ENCODE measurements at places on chromosomes 1 and 21.

DNA sequence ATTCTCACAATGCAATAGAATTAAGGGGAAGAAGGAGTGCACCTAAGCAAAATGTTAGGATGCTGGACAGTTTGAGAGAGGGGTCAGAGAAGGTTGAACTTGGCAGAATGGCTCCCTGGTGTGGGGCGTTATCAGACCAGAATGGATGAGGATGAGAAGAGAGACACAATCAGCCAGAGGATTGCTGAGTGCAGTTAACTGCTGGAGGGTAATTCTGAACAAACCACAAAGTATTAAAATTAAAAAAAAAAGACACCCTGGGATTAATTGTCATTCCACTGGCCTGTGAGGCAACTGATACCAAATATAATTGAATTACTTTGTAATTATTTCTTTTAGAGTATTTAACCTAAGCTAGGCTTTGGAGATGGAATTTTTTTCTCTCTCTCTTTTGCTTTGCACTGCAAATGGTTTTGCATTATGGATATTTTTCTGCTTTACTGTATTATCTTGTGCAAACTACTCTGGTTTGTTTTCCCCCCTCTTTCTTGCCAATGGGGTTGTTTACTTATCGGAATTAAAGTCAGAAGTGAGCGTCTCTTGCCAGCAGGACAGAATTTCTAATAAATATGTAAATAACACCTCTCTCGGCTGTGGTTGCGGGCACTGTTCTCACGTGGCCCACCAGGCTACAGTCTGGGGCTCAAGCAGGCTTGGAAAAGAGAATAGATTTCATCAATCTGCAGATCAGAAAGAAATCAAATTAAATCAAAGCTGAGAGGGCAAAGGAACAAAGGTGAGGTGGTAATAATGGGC is 572.9 kb upstream of the CAMK1G start:
- DNase-seq = no peak

- DNase-seq = no peak
Observed at GRCh38 chr1:48109390-48110013, 112.3 kb upstream of the TRABD2B start.

GRCh38 chr1:201172999-201173610 is 17.5 kb upstream of the IGFN1 start:
- no peak for DNase-seq

DNA sequence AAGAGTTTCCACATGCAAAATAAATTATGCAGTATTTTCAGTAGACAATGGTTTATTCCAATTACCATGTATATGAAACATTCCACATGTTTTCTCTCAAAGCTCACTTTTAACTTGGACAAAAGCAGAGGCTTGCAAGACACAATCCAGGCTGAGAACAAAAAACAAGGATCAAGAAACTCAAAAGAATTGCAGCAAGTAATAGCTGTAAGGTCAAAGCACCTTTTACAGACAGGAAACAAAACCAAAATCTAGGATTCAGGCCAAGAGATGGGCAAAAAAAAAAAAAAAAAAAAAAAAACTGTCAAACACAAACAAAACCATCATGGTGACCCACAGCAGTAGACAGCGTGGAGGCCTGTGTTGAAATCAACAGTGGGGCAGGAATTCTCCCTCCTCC is 9.3 kb downstream of the RGS1 start:
- no peak for DNase-seq

DNA sequence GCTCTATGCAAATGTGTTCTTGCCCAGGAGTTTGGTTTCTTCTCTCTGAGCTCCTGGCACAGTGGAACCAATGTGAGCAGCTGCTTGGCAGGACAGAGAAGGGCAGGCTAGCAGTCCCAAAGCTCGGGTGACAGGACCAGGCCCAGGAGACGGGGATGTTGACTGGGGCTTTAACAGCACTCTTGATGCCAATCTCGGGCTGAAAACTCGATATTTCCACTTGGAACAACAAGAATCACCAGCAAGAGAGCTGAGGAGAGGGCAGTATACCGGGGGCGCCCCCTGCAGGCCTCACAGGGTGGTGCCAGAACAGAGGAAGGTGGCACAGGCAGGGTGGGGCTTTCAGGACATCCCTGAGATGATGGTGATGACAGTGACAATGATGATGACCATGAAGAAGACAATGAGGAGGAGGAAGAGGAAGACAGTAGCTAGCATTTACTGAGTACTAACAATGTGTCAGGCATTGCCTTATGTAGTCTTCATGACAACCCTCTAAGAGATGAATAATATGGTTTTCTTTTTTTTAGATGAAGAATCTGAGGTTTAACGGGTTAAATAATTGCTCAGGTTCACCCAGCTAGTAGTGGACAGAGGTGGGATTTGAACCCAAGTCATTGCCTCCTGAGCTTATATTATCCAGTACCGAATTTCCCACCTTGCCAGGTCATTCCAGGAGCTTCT is 2.7 kb upstream of the KCNJ9 start:
- DNase-seq = peak; percentile 60

DNA sequence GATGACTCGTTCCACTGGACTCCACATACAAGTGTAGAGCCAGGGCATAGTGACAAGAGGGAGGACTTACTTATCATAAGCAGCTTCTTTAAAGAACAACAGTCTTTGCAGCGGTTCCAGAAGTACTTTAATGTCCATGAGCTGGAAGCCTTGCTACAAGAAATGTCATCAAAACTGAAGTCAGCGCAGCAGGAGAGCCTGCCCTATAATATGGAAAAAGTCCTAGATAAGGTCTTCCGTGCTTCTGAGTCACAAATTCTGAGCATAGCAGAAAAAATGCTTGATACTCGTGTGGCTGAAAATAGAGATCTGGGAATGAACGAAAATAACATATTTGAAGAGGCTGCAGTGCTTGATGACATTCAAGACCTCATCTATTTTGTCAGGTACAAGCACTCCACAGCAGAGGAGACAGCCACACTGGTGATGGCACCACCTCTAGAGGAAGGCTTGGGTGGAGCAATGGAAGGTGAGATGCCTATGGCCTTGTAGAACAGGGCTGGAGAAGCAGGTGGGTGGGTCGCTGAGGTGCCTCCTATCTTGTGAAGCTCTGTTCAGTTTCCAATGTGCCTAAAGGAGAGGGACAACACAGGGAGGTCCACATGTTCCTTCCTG is 12.1 kb downstream of the MIA3 start:
- no peak for DNase-seq

All from stimulated activated CD4-positive, alpha-beta T cell treated with anti-CD3 and anti-CD28 coated beads, Interleukin-4, amount 100 ng/mL, for 24 hours (primary cell).